ENCODE measurements at places on chromosomes 4 and X. TPM values are rescaled to one million over a fixed set of nuclear protein-coding genes. Genes with fewer than 3 reads are reported as not detected.

Gene LONRF3
- 0.21 TPM for total RNA-seq

Gene MAGEA12
- total RNA-seq: not detected

Gene ASB9
- total RNA-seq: 0.64 TPM

Gene SPANXA2
- not detected for total RNA-seq

Gene ZMYM3
- total RNA-seq: 7.5 TPM

Gene NOX1
- total RNA-seq: not detected

Gene LRIT3
- 0.21 TPM for total RNA-seq

Gene TLR2
- total RNA-seq: 101 TPM

Gene SPATA4
- total RNA-seq: not detected

Gene PHKA2
- 12.6 TPM for total RNA-seq

Gene UNC5C
- not detected for total RNA-seq

Gene TMEM271
- total RNA-seq: not detected

Gene CLDN22
- not detected for total RNA-seq

Gene G6PD
- total RNA-seq: 23.9 TPM

Gene KLHL13
- total RNA-seq: 2.3 TPM

Gene SSX2
- total RNA-seq: not detected

Data from tracheal epithelial cell (primary cell).